Gastrocnemius medialis (tissue), 4 donors: ENCODE measurements at places on chromosomes 12 and 14. TPM values are rescaled to one million over a fixed set of nuclear protein-coding genes. Genes with fewer than 3 reads are reported as not detected.
A peak's percentile ranks its signal among the peaks of the same experiment; 100 is the strongest.

DNA sequence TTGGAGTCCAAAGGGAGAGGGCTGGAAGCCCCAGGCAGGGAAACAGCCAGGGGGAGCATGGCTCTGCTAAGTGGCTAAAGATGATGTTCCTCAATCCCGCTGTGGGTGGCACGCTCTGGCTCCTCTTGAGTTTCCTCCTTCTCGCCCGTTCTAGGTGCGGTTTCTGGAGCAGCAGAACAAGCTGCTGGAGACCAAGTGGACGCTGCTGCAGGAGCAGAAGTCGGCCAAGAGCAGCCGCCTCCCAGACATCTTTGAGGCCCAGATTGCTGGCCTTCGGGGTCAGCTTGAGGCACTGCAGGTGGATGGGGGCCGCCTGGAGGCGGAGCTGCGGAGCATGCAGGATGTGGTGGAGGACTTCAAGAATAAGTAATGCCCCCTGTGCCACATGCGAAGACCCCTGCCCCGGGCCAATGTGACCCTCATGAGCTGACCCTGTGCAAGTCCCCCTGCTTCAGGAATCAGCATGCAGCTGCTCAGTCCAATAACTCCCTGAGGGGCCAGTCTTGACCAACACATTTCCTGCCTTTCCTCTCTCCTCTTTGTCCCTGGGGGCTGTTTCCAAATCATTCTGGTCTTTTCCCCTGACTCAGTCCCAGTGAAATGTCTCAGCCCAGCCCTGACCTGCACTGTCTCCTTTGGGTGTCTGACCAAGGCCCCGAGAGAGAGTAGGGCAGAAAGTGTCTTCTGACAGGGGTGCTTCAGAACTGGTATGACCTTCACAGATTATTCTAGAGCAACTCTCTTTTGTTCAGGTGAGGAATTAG is 2.1 kb downstream of the KRT7 start:
- H3K4me1 ChIP-seq, result no peaks in the 10 kb centered on the region
- H3K27ac ChIP-seq, result no peak overlapping the region
- H3K27me3 ChIP-seq, result peaks cover 20% of the 10 kb centered on the region
- no peaks in the 10 kb centered on the region for H3K36me3 ChIP-seq
- no peak overlapping the region for H3K4me3 ChIP-seq
- no peak for DNase-seq

DNA sequence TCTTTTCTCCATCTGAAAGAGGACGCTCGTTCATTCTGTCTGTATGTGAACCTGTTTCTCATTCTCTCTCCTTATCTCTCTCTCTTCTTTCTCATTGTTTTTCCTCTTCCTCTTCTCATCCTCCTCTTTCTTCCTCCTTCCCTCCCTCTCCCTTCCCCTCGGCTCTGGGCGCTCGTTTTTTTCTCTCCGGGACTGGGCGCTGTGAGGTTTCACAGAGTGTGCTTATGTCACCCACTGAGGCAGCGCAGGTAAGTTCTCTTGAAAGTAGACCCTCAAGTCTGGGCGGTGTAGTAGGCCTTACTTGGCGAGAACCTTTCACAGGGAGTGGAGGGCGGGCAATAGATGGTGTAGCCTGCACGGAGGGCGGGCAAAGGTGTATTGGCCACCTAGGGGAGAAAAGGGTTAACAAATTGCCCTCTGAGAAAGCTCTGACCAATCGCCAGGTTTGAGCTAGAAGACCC is 4.5 kb upstream of the SIX1 start:
- peaks cover 30% of the 10 kb centered on the region for H3K4me1 ChIP-seq
- no peaks in the 10 kb centered on the region for H3K36me3 ChIP-seq
- no peaks in the 10 kb centered on the region for H3K27me3 ChIP-seq
- peak overlapping the region; percentile 98 for H3K27ac ChIP-seq

DNA sequence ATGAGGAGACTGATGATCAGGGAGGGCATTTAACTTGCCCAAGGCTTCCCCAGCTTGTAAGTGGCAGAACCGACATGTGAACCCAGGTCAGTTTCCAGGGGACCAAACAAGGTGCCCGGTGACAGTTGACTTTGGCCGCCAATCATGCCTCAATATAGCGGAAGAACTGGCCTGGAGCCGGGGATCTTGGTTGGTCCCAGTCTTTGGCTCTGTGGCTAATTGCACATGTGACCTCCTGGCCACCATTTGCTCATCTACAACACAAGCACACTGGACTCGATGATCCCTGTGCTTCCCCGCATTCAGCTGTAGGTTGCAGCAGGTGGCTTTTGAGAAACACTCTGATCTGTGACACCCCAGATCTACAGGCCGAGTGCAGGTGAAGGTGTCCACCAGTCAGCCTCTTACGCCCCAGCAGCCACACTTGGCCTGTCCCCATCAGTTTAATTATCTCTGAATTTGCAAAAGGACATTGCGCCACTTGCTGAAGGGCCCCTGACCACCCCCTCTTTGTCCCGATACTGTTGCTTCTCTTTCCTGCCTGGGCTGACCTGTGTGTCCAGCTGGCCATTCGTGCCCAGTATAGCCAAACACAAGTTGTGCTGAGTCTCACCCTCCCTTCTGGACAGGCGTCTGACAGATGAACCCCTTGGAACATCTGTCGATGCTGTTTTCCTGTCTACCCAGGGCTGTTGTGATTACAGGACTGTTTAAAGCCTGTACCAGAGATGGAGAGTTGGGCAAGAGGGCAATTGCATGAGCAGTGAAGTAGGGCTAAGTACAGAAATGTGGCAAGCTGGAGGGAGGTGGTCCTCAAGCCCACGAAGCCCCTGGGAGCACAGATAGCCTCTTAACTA is 14.1 kb downstream of the ACACB start:
- H3K27ac ChIP-seq, result peak overlapping the region; percentile 99
- peak; percentile 92 for DNase-seq
- H3K36me3 ChIP-seq, result peaks cover 8% of the 10 kb centered on the region
- peak overlapping the region; percentile 61 for H3K4me3 ChIP-seq
- no peaks in the 10 kb centered on the region for H3K27me3 ChIP-seq

GRCh38 chr12:109741286-109741969 is 27.8 kb downstream of the FAM222A start:
- no peaks in the 10 kb centered on the region for H3K36me3 ChIP-seq
- no peak overlapping the region for H3K27ac ChIP-seq
- no peaks in the 10 kb centered on the region for H3K27me3 ChIP-seq

- H3K27me3 ChIP-seq, result no peaks in the 10 kb centered on the region
- no peak overlapping the region for H3K27ac ChIP-seq
- peaks cover 27% of the 10 kb centered on the region for H3K4me1 ChIP-seq
- DNase-seq, result no peak
Observed at GRCh38 chr12:124031058-124031457, 58.0 kb downstream of the ZNF664 start.

DNA sequence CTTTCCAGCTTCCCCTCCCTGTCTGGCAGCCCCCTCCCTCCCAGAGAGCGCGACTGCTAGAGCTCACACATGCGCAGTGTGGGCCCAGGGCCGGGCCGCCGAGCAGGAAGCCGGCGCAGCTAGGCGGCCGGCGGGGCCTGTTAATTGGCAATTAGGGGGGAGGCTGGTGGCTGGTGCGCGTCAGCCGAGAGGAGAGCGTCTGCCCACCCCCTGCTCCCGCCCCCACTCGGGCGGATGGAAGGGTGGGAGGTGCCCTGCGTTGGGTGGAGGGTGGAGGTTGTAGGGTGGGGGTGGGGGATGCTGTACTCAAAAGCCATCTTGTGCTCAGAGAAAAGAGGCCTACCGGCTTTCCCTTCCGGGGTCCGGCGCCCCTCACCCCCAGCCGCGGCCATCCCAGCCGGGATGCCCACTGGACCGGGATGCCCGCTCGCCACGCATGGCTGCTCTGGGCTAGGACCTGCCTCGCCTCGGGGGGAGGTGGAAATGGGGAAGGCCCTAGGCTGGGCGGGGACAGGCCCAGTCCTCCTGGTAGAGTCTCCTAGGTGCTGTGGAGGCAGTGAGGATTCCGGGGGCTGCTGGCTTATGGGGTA is 9.2 kb downstream of the HOXC8 start:
- H3K27me3 ChIP-seq, result no peaks in the 10 kb centered on the region
- peaks cover 59% of the 10 kb centered on the region for H3K4me1 ChIP-seq
- H3K4me3 ChIP-seq, result peak overlapping the region; percentile 68
- peak; percentile 86 for DNase-seq

DNA sequence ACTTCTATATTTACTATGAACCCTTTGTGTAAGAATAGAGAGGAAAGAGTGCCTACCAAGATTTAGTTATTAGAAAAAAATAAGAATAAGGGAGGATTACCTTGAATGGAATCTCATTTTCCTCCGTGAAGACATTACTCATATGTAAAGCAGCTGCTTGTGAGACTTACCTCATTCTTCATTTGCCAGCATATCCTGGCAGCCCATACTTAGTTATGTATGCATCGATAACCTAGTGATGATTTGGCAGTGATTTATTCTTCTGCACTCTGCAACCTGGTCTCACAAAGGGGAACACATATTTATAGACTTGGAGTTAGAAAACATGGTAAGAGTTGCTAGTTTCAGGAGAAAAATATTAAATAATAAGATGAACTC is 56.8 kb downstream of the LRFN5 start:
- no peak overlapping the region for H3K4me3 ChIP-seq
- H3K27ac ChIP-seq, result no peak overlapping the region

DNA sequence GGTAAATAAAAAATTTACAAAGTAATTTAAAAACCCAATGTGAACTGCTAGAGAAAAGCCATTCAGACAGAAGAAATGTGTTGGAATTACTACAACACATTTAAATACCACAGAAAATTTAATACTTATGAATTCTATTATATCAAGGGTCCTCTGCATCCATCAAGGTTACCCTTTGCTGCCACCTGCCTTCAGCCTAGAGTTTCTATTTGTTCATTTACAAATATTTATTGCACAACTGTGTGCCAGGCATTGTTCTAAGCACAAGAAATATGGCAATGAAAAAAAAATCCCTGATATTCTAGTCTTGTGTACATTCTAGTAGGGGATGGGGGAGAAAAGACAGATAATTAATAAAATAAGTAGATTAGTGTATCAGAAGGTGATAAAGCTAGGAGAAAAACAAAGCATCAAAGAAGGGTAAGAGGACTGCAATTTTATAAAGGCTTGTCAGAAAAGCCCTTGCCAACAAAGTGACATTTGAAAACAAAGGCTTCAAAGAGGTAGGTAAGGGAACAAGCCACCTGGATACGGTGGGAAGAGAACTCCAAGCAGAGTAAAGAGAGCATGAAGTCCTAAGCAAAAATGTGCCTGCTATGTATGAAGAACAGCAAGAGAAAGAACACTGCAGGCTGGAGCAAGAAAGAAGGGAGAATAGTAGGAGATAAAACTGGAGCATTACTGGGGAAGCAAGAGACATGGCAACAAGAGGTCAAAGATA is 59.1 kb upstream of the SLC6A13 start:
- H3K27ac ChIP-seq, result no peak overlapping the region
- no peaks in the 10 kb centered on the region for H3K27me3 ChIP-seq
- DNase-seq, result no peak
- peaks cover 7% of the 10 kb centered on the region for H3K36me3 ChIP-seq
- H3K4me1 ChIP-seq, result no peaks in the 10 kb centered on the region

- no peaks in the 10 kb centered on the region for H3K4me1 ChIP-seq
- no peaks in the 10 kb centered on the region for H3K36me3 ChIP-seq
- H3K27me3 ChIP-seq, result no peaks in the 10 kb centered on the region
- no peak overlapping the region for H3K4me3 ChIP-seq
Observed at GRCh38 chr14:99531251-99532096, 50.3 kb downstream of the CCNK start.

- no peak overlapping the region for H3K27ac ChIP-seq
- no peaks in the 10 kb centered on the region for H3K27me3 ChIP-seq
Observed at GRCh38 chr14:35215110-35215813, 76.9 kb upstream of the PSMA6 start.

DNA sequence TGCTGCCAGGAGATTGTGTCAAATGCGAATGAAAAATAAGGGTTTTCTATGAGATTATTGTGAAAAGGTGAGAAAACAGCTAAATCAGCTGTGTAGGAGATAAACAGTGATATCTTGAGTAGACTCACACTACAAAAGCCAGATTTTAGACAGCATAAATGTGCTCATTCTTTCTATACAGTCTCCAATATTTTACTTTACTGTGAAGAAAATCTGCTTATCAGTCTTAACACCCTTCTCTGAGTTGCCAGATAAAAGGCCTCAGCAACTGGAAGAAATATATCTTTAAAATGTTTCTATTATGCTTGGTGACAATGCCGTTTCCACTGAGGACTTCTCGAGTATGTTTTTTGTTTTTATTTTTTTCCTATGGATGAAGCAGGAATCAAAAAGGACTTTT is 47.0 kb upstream of the PTCSC3 start:
- no peaks in the 10 kb centered on the region for H3K27me3 ChIP-seq
- no peak overlapping the region for H3K27ac ChIP-seq
- DNase-seq, result no peak
- no peaks in the 10 kb centered on the region for H3K36me3 ChIP-seq
- no peaks in the 10 kb centered on the region for H3K4me1 ChIP-seq

GRCh38 chr12:9372202-9372601 is 164.0 kb upstream of the PZP start:
- H3K27ac ChIP-seq, result no peak overlapping the region
- no peak overlapping the region for H3K4me3 ChIP-seq
- no peak for DNase-seq
- no peaks in the 10 kb centered on the region for H3K4me1 ChIP-seq
- H3K36me3 ChIP-seq, result no peaks in the 10 kb centered on the region

GRCh38 chr14:35224615-35225014 is 67.6 kb upstream of the PSMA6 start:
- no peaks in the 10 kb centered on the region for H3K27me3 ChIP-seq
- H3K27ac ChIP-seq, result no peak overlapping the region
- H3K36me3 ChIP-seq, result no peaks in the 10 kb centered on the region
- H3K4me1 ChIP-seq, result peaks cover 13% of the 10 kb centered on the region

GRCh38 chr12:104280717-104281458 is 22.7 kb upstream of the EID3 start:
- no peaks in the 10 kb centered on the region for H3K36me3 ChIP-seq
- H3K27ac ChIP-seq, result no peak overlapping the region
- DNase-seq, result no peak

- no peaks in the 10 kb centered on the region for H3K4me1 ChIP-seq
- H3K4me3 ChIP-seq, result no peak overlapping the region
- H3K36me3 ChIP-seq, result no peaks in the 10 kb centered on the region
- H3K27ac ChIP-seq, result no peak overlapping the region
- no peak for DNase-seq
Observed at GRCh38 chr14:104101651-104102281, 16.3 kb downstream of the ASPG start.

- no peaks in the 10 kb centered on the region for H3K27me3 ChIP-seq
- no peak overlapping the region for H3K27ac ChIP-seq
- H3K4me1 ChIP-seq, result no peaks in the 10 kb centered on the region
- no peak for DNase-seq
Observed at GRCh38 chr12:81958406-81958805, 199.3 kb upstream of the PPFIA2 start.

DNA sequence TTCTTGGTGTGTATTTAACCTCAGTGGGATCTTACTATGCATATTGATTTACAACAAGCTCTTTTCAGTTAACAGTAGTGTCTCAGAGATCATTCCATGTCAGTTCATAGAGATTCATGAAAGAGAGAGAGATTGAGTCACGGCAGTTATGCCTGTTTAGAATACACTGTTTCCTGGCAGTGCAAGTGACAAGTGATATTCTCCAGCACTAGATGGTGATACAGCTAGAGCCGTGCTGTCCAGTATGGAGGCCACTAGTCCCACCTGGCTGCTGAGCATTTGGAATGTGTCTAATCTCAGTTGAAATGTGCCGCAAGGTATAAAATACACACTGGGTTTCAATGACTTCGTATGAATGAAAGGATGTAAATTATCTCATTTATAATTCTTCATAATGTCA is 184.4 kb downstream of the SUDS3 start:
- peak; percentile 21 for DNase-seq
- peak overlapping the region; percentile 4 for H3K27ac ChIP-seq
- H3K27me3 ChIP-seq, result no peaks in the 10 kb centered on the region
- peaks cover 16% of the 10 kb centered on the region for H3K4me1 ChIP-seq
- no peak overlapping the region for H3K4me3 ChIP-seq

The KRT78 gene
- total RNA-seq, result not detected

The PTPRR gene
- not detected for total RNA-seq

The KERA gene
- not detected for total RNA-seq

The CATSPERB gene
- 0.24 TPM for total RNA-seq

The CAPZA3 gene
- total RNA-seq, result not detected

The WASHC4 gene
- total RNA-seq, result 37.8 TPM

The GPR132 gene
- 0.42 TPM for total RNA-seq
